ENCODE measurements at places on chromosomes 11 and 22. TPM values are rescaled to one million over a fixed set of nuclear protein-coding genes. Genes with fewer than 3 reads are reported as not detected.

Gene OR52I1
- not detected for total RNA-seq

Gene TOB2
- total RNA-seq, result 7.2 TPM

Gene CBLIF
- not detected for total RNA-seq

Gene ANO1
- not detected for total RNA-seq

Gene TTC36
- not detected for total RNA-seq

Gene LIF
- 4.2 TPM for total RNA-seq

Gene MS4A4A
- 3.0 TPM for total RNA-seq

Gene SLC5A1
- not detected for total RNA-seq

Gene BEST1
- total RNA-seq, result 2.3 TPM

Gene SNX15
- total RNA-seq, result 12.9 TPM

Gene MRGPRX2
- not detected for total RNA-seq

Gene KLHDC7B
- 1.7 TPM for total RNA-seq

Gene HYOU1
- total RNA-seq, result 38.9 TPM

Gene LMO1
- not detected for total RNA-seq

Gene RDX
- total RNA-seq, result 16.8 TPM

Gene C22orf42
- total RNA-seq, result 0.10 TPM

Gene CARD16
- total RNA-seq, result 78.7 TPM

Gene IGF2
- not detected for total RNA-seq
